ENCODE measurements at places on chromosomes 2 and 18.

GRCh38 chr2:147374423-147374811 lies 470.4 kb upstream of the ACVR2A start:
- DNase-seq: no peak

DNA sequence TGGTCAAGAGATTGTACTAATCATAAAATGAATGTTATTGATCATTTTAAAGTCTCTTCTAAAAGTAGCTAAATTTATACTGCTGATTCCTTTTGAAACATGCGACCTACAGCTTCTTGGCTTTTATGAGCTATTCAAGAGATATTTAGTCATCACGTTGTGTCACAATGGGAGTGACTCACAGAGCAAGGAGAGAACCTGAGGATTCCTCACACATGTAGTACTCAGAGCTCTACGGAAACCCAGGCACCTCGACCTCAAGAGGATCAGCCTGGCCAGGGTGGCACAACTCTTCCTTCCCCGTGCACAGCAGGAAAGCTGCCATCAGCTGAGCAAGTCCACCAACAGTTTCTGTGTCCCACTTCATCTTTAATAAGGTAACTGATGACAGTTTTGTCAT lies at the start of gene DHRS9:
Gene DHRS9 (plus strand): TSS at position 223 of the 400 bp plus-strand sequence. CDS start 12,019 bp downstream, outside the sequence.
- DNase-seq: no peak

GRCh38 chr2:43314299-43314927 lies 88.0 kb upstream of the ZFP36L2 start:
- no peak for DNase-seq

DNA sequence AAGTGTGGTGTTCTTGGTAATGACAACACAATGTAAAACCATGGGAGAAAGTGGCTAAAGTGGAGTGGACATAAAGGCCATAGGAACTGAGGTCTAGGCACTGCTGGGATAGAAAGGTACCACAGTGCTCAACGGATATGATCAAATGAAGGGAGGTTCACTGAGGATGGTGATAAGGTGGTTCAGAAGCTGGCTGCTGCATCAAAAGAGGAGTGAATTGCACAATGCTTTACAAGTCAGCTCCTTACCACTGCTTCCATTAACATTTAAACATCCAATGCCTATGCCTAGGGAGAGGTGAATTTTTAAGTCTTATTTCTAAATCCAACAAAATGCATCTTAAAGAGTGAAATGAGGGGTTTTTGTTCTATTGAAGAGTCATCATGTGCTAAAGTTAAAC lies 100.1 kb upstream of the ITGB6 start:
- DNase-seq: no peak

DNA sequence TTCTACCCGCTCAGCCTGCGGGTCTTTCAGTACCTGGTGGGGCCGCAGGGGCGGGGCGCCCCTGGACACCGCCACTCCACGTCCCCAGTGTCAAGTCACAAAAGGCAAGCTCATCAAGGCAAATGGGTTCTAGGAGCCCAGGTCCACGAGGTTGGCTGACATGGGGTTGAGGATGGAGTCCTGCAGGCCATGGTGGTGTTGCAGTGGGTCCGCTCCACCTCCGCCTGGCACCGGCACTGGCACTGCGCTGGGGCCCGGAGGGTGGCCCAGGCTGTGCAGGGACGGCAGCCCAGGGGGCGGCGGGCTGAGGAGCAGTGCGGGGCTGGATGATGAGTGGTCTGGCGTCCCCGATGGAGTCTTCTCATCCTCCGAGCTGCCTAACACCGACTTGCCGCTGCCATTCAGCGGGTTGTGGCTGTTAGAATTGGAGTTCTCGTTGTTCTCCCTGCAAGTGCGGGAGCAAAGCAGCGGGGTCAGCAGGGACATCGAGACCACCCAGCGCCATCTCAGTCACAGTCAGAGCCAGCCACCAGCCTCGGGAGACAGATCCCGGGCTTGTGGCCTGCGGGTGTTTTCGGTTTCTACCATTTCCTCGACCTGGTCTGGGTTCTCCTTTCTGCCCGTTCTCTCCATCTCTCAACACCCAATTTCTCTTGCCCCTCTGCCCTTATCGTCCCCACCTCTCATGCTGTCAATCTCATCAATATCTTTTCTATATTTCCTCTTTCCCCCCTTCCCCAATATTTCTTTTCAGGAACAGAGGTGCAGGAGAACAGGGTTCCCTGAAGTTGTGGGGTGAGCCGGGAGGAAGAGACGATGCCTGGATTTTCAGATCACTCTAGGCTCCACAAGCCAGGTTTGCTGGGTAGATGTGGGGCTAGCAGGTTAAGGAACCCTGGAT lies 3.0 kb downstream of the SIX2 start:
- no peak for DNase-seq

DNA sequence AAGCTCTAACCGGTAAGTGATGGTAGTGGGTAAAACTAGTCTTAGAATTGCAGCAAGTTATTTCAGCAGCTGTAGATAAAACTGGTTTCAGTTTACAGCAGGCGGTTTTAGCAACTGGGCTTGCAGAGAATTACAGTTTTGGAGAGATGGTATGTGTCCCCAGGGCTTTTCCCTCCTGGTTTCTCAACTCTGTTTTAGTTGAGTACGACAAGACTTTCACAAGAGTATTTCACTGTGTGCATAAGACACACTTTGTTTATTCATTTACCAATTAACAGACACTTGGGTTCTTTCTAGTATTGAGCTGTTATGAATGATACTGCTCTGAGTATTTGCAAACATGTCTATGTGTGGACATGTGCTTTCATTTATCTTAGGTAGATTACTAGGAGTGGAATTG lies 65.6 kb upstream of the RFX8 start:
- DNase-seq: no peak
